ENCODE measurements at places on chromosomes 3 and 15.
A peak's percentile ranks its signal among the peaks of the same experiment; 100 is the strongest.

DNA sequence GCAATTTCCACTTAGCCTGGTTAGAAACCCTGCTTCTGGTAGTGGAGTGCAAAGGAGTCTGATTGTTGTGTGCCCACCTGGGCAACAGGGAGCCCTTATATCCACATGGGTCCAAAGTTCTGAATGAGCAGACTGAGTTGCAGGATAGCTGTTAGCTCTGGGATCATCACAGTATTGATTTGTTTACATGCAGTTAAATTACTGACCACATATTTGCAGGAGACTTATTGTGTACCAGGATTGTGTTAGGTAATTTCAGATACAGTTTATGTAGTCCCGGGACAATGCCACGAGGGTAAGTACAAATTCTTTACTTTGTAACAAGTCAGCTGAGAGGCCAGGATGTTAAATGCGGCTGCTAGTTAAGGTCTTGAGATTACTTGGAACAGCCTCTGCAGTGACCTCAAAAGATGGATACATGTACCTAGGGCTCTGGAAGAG is 18.8 kb downstream of the ARHGEF26 start:
- DNase-seq: no peak

DNA sequence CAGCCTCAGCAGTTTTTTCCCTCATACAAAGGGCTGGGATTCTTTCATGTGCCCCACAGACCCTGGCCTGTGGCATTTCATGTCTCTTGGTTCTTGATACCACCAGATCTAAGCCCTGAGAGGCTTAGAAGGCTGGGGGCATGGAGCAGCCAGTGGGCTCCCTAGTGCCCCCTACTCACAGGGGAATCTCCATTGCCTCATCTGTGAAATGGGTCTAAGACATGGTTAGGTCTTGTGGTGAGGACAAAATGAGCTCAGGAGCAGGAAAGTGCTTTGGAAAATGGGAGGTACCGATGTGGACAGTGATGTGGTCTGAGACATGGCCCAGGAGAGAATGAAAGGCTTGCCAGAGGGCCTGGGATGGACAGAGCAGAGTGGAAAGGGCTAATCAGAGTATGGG is 94.3 kb downstream of the SMAD6 start:
- DNase-seq: no peak

- DNase-seq: peak; percentile 4
These were observed 233.0 kb upstream of the SATB1 start for GRCh38 chr3:18657858-18658820.

GRCh38 chr15:59268852-59269407 is 62.3 kb downstream of the LDHAL6B start:
- DNase-seq: no peak

- no peak for DNase-seq
These were observed 66.7 kb upstream of the STXBP5L start for GRCh38 chr3:120841264-120841663.

GRCh38 chr3:20857636-20858035 is 671.6 kb upstream of the SGO1 start:
- no peak for DNase-seq

DNA sequence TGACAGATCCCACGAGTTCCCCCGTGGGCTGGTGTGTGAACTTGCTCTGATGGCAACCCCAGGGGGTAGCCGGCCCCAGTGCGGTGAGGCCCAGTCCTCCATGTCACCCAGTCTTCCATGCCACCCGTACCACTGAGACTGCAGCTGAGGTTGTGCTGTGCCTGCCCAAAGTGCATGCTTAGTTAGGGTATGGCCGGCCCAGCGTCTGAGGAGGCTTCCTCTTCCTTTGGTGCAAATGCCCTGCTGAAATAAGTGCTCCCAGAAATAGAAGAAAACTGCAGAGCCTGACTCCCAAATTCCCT is 31.5 kb downstream of the MGLL start:
- no peak for DNase-seq

GRCh38 chr15:90685591-90686434 is 31.3 kb upstream of the BLM start:
- DNase-seq: peak; percentile 75

GRCh38 chr3:49302613-49303012 is 25.6 kb upstream of the C3orf62 start:
- DNase-seq: no peak

GRCh38 chr15:60800299-60801072 is 321.5 kb upstream of the ICE2 start:
- no peak for DNase-seq

GRCh38 chr15:68409736-68410370 is 22.1 kb downstream of the ITGA11 start:
- DNase-seq: no peak

GRCh38 chr3:102360183-102360860 is 74.5 kb upstream of the ZPLD1 start:
- no peak for DNase-seq

DNA sequence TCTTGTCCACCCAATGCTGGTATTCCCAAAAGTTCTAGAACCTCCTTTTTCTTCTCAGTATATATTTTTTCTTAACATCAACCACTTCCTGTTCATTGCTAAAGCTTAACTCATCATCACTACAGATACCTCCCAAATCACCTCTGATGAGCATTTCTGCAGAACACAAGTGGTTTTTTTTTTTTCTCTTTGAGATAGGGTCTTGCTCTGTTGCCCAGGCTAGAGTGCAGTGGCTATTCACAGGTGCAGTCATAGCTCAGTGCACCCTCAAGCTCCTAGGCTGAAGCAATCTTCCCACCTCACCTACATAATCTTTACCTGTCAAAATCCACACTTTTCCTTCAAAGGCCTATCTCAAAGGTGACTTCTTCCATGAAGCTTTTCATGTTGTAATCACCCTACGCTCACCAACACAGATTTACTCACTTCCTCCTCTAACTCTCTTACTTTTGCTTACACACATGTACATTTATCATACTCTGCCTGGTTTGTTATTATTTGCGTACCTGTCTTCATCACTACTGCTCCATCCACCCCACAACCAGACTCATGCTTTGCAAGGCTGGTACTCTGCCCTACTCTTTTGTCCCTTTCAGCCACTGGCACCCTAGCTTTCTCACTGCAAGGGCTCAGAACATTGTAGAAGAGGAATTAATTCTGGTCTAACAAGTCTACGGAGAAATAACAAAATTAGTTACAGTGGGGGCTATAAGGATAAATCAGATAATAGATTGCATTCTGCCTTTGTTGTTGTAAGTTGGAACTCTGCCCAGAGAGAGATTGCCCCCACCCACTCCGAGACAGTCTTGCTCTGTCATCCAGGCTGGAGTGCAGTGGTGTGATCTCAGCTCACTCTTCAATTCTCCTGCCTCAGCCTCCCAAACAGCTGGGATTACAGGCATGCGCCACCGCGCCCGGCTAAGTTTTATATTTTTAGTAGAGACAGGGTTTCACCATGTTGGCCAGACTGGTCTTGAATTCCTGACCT is 27.5 kb downstream of the HERC1 start:
- no peak for DNase-seq

DNA sequence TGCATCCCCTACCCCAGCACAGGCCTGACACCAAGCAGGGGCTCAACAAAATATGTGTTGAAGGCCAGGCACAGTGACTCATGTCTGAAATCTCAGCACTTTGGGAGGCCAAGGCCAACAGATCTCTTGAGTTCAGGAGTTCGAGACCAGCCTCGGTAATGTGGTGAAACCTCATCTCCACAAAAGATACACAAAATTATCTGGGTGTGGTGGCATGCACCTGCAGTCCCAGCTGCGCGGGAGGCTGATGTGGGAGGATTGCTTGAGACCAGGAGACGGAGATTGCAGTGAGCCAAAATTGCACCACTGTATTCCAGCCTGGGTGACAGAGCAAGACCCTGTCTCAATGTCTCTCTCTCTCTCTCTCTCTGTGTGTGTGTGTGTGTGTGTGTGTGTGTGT is 30.7 kb upstream of the CYP11A1 start:
- no peak for DNase-seq

DNA sequence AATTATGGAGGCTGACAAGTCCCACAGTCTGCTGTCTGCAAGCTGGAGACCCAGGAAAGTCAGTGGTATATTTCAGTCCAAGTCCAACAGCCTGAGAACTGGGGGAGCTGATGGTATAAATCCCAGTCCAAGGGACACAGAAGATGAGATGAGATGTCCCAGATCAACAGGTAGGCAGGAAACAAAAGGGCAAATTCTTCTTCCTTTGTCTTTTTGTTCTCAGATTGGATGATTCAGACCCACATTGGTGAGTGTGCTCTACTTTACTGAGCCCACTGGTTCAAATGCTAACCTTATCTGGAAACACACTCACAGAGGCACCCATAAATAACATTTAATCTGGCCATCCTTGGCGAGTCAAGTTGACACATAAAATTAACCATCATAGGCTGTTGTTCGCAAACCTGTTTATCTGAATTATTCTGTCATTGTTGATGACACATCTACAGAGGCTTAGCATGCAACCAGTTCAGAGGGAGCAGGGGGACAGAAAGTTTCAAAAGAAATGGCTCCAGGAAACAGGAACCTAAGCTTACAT is 62.7 kb upstream of the ITGA11 start:
- no peak for DNase-seq

GRCh38 chr3:64138046-64138445 is 87.2 kb downstream of the PRICKLE2 start:
- no peak for DNase-seq

DNA sequence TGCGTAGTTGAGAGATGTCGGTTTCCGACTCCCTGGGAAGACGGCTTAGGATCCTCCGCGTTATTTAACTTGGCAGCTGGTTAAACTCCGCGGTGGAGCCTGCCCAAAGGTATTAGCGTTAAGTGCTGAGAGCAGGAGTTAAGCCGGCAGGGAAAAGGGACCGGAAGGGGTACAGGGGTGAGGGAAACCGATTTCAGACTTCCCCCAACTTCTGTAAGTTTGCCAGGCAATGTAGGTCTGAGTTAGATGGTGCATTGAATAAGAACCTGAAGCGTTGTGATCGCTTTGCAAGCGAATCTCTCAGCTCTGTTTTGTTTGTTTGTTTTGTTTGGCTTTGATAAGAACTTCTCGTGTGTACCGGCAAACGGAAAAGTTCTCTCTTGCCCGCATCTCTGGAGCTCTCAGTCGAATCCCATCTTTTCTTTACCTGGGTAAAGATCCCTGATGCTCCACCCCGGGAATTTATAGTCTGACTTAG is 6.0 kb upstream of the FEZF2 start:
- no peak for DNase-seq

GRCh38 chr3:53696401-53697172 is 149.6 kb downstream of the CHDH start:
- peak; percentile 17 for DNase-seq

DNA sequence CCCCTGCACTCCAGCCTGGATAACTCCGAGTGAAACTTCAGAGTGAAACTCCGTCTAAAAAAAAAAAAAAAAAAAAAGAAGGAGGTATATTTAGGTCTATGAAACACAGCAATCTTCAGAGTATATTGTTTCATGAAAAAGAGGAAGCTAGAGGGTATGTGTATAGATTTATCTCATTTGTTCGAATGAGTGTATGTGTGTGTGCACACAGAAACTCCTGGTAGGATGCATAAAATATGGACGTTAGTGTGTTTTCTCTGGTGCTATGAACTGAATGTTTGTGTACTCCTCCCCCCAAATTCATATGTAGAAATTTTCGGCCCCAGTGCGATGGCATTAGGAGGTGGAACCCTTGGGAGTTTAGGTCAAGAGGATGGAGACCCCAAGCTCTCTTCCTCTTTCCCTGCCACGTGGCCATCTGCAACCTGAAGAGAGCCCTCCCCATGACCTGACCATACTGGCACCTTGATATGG is 98.6 kb upstream of the KLF13 start:
- no peak for DNase-seq

DNA sequence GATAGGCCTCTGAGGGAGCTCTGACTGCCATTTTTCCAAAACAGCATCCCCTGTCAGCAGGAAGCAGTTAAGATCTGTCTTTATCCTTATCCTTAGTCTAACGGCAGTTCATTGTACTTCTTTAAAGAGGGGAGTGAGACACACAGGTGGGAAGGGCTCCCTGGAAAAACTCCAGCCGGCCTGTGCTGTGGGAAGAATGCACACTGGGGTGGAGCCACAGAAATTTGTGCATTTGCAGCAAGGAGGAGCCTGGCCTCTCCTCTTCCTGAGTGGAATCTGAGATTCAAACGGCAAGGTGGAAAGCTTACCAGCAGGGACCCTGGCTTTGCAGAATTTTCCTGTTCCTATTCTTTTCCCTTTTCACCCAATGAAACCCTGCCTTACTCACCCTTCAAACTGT is 1209.4 kb downstream of the ROBO2 start:
- DNase-seq: no peak

DNA sequence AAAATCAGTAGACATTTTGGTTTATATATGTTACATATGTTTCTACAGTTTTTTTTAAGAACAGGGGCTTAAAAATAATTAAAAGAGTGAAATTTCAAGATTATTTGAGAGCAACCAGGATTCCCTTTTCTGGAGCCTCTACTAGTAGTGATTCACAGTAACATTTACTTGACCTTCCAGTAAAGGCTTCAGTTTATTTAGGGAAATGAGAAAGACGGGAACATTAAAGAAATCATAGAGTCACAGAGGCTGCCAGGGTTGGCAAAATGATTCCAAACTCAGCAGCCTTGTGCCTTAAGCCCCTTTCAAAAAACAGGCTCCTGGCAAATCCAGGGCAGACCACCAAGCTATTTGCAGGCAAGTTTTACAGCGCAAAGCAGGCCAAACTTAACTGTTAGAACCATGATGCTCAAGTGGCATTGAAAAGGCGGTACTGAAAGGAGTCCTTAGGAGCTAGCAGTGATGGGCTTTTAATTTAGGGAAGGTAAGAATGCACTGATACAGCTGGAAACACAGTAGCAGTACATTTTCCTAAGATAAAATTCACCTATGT is 201.1 kb upstream of the ADAMTS9 start:
- DNase-seq: no peak

DNA sequence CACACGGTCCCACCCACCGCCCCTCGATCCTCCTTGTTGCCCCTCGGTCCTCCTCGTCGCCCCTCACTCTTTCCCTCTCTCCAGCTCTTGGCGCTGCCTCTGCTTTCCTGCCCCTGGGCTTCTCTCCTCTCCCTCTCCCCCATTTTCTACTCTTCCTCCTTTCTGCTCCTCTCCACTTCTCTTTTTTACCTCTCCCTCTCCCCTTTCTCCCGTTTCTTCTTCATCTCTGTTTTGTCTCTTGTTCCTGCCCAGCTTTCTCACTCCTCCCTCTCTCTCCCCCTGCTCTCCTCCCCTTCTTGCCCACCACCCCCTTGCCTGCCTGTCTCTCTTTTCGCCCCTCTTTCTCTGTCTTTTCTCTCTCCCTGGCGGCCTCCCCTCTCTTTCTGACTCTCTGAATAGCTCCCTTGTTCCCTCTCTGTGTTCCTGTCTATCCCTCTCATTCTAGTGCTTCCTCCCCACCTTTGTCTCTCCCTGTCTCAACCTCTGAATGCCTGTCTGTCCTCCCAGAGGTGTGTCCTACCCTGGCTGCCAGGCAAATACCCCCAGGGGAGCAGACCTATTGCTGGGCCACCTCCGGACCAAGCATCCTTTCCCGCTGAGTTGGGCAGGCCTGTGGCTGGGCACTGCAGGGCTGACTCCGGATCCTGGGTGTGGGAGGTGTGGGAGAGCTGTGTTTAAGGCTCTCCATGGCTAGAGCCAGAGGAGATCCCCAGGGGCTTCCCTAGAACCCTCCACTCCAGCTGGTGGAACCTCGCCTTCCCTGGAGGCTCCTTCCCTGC is 41.0 kb downstream of the EPHB3 start:
- no peak for DNase-seq

GRCh38 chr3:87052499-87053260 is 61.7 kb upstream of the VGLL3 start:
- DNase-seq: no peak
